NCI-H2171 (cell line): ENCODE measurements at places on chromosomes 3 and 15.

- no peak for DNase-seq
Observed at GRCh38 chr3:30496066-30496966, 110.1 kb upstream of the TGFBR2 start.

GRCh38 chr3:140791368-140791767, 113.5 kb downstream of the TRIM42 start:
- no peak for DNase-seq

- no peak for DNase-seq
Observed at GRCh38 chr3:105801397-105801796, 67.4 kb downstream of the CBLB start.

- DNase-seq = no peak
Observed at GRCh38 chr3:150519026-150519425, 27.3 kb downstream of the SERP1 start.

- no peak for DNase-seq
Observed at GRCh38 chr3:158093526-158093925, 12.7 kb downstream of the SHOX2 start.

DNA sequence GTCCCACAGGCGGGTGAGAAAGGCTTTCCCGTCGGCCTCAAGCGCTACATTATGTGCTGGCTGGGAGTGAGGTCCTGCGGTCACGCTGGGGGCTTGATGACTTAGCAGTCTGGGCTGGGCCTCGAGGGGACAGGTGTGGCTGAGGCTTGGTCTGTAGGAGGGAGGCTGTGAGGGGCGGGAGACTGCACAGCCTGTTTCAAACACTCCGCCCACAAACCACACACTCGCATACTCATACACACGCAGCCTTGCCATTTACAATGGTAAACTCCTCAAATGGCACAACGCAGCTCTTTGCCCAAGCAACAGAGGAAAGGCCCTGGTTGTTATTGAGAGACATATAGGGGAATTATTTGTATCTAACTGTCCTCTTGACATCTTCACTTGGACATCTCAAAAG, 32.4 kb upstream of the RASGRF1 start:
- no peak for DNase-seq

DNA sequence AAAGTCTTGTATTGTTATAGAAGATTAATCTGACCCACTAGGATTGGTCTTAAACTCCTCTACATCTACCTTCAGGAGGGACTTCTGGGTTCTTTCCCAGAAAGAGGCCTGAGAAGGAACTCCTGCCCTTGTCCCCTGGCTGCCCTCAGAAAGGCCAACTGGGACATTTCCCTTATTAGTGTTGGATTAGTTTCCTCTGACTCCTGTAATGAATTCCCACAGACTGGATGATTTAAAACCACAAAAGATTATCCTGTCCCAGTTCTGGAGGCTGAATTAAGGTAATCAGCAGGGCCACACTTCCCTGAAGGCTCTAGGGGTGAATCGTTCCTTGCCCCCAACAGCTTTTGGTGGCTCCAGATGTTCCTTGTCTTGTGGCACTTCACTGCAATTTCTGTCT, 102.8 kb upstream of the NMNAT3 start:
- no peak for DNase-seq
